Activated CD4-positive, alpha-beta T cell treated with anti-CD3 and anti-CD28 coated beads for 48 hours (primary cell): ENCODE measurements at places on chromosomes 12 and 14.
A peak's percentile ranks its signal among the peaks of the same experiment; 100 is the strongest.

GRCh38 chr12:41983856-41984255 lies 160.8 kb downstream of the GXYLT1 start:
- no peak for DNase-seq

DNA sequence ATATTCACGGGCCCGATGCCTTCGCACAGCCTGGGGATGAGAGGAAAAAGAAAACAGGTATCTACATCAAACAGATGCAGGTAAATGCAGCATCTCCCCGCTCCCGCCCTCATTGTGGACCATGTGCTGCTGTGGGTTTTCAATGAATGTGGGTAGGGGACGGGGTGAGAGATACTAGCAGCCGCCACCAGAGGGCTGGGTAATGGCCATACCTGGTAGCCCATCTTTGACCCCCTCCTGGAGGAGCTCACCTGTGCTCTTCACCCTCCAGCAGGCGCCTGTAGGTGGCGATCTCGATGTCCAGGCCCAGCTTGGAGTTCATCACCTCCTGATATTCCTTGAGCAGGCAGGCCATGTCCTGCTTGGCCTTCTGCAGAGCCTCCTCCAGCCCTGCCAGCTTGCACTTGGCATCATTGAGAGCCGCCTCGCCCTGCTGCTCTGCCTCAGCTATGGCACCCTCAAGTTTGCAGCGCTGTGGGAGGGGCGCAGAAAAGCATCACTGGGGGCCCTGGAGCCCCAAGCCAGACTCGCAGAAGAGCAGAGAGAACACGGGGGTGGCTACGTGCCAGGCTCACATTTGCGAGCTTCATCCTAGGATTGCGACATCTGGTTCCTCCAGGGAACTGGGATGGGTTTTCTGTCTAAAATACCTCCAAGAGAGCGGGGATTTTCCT lies 10.2 kb downstream of the KRT82 start:
- peak; percentile 41 for DNase-seq

DNA sequence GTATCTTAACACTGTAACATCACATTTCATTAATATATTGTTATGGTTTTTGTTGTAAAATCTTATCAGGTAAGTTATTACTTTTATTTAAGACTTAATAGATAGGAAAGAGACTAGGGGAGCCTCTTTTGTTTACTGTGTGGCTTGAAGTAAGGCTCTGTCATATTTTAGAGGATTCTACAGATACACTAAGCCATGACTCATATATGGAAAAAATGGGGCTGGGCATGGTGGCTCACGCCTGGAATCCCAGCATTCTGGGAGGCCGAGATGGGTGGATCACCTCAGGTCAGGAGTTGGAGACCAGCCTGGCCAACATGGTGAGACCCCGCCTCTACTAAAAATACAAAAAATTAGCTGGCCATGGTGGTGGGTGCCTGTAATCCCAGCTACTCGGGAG lies 23.6 kb upstream of the NPFF start:
- DNase-seq = no peak

DNA sequence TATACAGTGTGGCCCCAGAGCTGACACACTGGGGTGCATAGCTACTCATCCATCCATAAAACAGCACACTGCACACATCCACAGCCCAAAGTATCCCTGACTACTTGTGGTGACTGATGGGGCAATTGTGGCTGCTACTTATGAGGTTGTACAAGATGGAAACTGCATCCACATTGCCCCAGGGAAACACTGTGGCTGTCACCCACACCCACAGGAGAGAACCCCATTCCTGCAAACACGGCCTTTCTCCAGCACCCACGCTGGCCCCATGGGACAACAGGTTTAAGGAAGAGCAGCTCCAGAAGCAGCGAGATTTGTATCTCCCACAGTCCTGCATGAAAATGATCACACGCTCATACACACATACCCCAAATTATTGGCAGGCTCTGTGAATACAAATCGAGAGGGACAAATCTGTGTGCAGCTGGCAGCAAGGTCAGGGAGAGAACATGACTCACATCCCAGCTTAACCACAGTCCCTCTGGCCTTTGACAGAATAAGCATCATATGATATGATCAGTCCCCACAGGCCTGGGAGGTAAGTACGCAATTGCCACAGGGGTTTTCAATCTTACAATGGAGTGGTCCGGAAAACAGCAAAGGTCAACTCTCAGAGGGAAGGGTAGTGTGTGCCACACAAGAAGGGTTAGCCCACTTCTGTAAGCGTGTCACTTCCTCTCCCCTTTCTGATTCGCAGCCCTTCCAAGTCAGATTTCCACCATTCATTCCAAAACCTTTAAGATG lies 61.9 kb downstream of the ESR2 start:
- peak; percentile 40 for DNase-seq

GRCh38 chr12:5510251-5510805 lies 78.4 kb downstream of the NTF3 start:
- no peak for DNase-seq

GRCh38 chr12:6769666-6770065 lies 2.7 kb upstream of the LAG3 start:
- DNase-seq = no peak

GRCh38 chr14:104326848-104327247 lies 188.5 kb downstream of the KIF26A start:
- DNase-seq = no peak

DNA sequence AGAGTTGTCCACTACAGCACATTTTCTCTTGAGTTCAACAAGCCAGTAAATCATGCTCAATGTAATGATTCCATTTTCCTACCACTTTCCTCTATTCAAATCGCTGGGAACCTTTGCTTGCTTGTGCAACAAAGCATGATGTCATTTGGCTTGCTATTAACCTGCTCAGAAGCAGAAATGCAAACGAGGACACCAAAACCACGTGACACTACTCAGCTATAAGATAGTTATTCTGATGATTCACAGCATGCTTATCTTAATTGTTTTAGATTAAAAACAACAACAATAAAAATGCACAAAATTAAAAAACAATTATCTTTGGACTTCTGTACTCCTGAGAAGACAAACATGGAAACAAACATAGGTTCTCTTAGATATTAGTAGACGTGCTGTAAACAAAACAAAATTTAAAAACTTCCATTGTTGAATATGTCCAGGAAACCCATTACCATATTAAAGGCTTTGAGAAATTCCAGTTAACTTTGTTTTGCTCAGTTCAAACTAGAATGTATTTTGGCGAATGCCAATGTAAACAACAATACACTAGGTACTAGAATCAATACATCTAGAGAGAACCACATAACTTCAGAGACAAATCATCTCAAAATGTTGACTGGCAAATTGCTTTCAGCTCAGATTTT lies 77.5 kb upstream of the KRAS start:
- no peak for DNase-seq

GRCh38 chr14:100618318-100618693 lies 31.1 kb upstream of the BEGAIN start:
- DNase-seq = no peak

DNA sequence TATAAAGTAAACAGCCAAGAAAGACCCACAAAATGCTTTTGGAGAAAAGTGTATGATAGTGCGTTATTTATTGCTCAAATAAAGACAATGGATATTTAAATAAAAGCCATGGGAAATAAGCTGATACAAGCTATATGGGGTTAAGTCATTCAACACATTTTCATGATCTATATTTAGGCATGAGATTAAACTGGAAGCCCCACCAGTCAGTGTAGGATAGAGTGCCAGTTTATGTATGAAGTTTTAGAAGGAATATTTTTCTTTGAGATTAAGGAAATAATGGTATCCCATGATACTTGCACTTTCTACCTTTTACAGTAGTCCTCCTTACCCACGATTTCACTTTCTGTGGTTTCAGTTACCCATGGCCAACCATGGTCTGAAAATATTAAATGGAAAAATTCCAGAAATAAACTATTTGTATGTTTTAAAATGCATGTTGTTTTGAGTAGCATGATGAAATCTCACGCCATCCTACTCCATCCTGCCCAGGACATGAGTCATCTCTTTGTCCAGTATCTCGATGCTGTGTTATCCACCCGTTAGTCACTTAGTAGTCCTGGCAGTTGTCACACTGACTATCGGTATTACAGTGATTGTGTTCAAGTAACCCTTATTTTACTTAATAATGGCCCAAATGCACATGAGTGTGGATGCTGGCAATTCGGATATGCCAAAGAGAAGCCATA lies 22.3 kb downstream of the SYT1 start:
- no peak for DNase-seq

DNA sequence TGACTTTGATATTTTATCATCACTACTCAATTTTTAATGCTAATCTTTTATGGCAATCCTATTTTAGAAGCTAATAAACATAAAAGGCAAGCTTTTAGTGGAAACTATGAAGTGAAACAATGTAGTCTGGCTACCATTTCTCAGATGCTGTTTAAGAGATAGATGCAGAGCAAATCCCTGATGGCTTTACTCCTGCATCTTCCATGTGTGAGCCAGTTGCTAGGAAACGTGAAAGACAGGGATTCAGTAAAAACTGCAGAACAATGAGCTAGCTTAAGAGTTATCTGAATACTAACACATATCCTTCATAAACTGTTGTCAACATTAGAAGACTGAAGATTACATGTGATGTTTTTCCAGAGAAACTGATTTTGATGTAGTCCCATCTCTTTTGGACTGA lies 112.6 kb downstream of the SLC2A13 start:
- DNase-seq = no peak

DNA sequence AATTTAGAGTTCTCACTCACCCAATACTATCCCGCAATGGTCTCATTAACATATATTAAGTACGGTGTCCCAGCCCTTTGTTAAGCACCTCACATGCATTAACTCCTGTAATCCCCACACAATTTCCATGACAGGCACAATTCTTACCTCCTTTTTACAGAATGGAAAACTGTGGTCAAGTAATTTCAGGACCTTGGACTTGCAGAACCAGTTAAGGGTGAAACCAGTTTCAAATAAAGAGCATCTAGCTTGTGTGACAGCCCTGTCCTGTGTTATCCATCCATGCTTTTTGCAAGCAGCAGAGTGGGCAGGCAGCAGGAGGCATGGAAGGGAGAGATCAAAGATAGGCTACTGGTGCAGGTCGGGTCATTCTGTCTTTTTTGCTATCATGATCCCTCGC lies 470.8 kb downstream of the NELL2 start:
- no peak for DNase-seq

DNA sequence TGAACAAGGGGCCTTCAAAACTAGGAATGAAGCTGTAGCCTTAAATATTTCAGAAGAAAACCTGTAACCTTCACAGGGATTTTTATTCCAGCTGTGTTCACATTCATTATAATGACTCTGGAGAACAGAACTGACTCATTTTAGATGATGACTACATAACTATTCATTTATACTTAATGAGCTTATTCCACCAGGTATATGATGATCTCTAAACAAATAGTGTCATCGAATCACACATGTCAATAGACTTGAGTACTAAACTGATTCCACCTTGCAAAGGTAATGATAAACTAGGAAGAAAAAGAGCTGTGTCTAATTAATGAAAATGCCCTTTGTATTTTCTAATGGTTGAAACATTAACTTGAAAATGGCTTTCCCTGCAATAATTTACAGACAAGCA lies 433.2 kb downstream of the PDZRN4 start:
- no peak for DNase-seq

GRCh38 chr14:91004987-91005386 lies 55.5 kb downstream of the RPS6KA5 start:
- DNase-seq = no peak

DNA sequence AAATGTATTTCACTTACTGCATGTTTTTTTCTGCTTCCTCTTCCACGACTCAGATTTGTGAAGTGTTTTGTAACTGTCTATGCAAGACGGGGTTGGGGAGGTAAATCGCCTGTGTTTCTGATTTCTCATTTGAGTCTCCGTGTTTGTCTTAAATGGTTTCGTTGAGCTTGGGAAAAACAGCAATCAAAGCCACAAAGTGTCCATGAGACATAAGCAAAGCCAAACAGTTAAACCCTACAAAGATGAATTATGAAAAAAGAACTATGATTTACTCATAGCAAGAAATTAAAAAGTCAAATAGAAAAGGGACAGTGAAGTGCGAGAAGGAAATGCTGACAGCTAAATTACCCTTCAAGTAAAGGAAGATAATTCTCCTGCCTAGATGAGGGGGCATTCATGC lies 164.3 kb upstream of the TMPO start:
- DNase-seq = no peak

DNA sequence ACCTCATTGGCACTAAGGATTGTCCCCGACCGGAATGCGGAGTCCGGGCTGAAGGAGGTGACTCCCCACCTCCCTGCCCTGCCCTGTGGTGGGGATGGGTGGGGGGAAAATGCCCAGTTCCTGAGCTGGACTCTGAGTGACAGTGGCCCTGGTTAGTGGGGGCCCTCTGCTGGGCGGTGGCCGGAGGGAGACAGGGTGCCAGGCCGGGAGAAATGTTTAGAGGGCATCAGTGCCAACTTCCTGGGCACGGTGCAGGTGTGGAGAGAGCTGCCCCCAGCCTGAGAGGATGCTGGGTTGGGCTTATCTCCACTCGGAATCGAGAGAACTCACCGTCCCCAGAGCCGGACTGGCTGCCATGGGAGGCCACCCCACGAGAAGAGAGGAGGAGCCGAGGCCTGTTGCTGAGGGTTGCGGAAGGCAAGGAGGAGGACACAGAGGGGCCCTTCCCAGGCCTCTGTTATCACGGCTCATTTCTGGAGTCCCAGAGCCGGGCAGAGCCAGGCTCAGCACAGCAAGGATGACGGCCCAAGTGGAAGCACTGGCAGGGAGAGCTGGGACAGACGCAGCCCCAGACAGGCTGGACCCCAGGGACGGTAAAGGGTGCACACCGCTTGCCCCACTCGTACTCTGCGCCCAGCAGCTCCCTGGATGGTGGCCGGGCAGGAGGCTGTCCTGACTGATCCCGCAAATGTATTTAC lies 156.7 kb downstream of the KIF26A start:
- DNase-seq = no peak

- peak; percentile 58 for DNase-seq
Observed at GRCh38 chr14:74459289-74459946, 33.4 kb upstream of the SYNDIG1L start.

DNA sequence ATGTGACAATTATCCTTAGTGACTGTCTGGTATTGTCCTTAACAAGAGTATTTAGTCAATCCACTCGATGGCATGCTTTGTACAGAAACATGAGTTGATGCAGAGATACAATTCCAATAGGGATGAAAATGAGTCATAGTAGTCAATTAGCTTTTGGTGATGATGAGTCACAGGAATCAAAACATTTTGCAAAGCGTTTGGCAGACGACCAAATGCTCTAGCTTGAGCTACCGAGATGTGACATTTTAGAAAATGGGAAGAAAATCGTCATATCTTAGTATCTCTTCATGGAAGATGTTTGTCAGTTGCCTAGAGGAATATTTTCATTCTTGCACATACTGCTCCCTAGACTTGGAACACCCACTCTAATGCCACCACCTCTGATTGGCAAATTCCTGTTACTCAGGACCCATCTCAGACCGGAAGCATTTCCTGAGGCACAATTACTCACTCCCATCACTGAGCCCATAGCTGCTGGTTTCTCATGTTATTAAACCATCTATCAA lies 95.0 kb downstream of the LMNTD1 start:
- DNase-seq = no peak
